ENCODE measurements at places on chromosomes 3 and 15. TPM values are rescaled to one million over a fixed set of nuclear protein-coding genes. Genes with fewer than 3 reads are reported as not detected.

DLEC1 gene
- 2.0 TPM for total RNA-seq

NRG4 gene
- not detected for total RNA-seq

IL20RB gene
- total RNA-seq = 1.6 TPM

ZBED2 gene
- not detected for total RNA-seq

GRCh38 chr3:13262493-13263211 is 157.5 kb downstream of the NUP210 start:
- H3K4me1 ChIP-seq = no peaks in the 10 kb centered on the region
- no peak overlapping the region for H3K27ac ChIP-seq
- no peak for DNase-seq
- no peak overlapping the region for H3K4me3 ChIP-seq

DNA sequence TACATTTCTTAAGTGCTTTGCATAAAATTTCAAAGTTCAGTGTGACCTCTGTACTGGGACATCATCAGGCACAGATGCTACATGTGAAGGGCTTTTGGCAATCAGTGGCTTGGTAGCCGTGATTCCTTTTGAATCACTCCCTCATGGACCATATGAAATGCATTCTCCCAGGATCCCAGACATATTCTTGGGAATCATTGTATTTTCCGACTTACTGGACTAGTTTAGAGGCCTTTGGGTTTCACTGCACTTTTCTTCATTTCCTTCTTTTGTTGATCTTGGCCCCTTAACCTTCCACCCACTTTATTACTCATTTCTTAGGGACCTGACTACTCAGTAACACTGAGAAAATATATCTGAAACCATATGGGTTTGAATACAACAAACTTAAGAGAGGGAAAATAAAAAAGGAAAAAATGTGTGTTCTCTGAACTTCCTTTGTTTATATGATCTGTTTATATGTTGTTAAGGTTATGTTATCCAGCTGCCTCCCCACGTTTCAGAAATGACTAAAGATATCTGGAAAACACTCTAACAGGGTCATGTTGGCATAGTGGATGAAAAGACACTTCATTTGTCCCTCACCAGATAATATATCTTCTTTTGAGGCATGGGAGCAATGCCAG is 35.1 kb downstream of the HMG20A start:
- DNase-seq = no peak
- no peaks in the 10 kb centered on the region for H3K36me3 ChIP-seq
- no peaks in the 10 kb centered on the region for H3K27me3 ChIP-seq
- no peaks in the 10 kb centered on the region for H3K4me1 ChIP-seq

DNA sequence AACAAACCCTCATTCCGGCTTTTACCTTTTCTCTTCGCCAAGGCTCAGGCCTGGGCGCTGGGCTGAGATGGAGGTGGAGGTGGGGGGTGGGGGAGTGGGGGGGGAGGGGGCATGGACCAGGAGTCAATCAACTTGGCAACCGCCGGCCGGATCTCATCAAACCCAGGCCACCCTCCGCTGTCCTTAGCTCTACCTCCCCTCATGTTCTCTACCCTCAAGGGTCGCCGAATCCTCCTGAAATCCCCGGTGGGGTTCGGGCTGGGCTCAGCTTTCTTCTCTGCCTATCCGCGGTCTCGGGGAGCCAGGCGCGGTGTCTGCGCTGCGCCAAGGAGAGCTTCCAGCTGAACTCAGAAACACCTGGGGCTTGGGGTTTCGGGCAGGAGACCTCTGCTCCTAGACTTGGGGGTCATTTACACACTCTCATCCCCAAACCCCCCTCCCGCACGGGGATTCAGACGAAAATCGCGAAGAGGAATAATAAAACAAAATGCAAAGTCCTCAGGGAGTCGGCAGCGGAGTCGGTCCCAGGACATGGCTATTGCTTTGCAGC is 2.5 kb downstream of the ONECUT1 start:
- no peaks in the 10 kb centered on the region for H3K36me3 ChIP-seq
- H3K27ac ChIP-seq = no peak overlapping the region
- H3K4me1 ChIP-seq = no peaks in the 10 kb centered on the region
- no peak overlapping the region for H3K4me3 ChIP-seq

DNA sequence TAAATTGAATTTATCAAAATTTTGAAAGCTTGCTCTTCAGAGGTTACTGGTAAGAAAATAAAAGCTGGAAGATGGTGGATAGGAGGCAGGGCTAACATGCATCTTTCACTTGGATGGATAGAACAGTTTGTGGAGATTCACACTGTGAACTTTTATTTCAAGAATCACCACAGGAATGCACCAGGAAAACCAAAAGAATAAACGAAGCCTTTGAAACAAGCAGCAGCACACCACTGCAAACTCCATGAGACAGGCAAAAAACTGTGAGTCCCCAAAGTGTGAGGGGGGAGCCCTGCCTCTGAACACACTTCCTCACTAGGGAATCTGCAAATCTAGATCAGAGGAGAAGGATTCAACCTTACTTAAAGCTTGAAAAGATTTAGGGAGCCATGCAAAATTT is 122.2 kb downstream of the RTP4 start:
- H3K36me3 ChIP-seq = no peaks in the 10 kb centered on the region
- H3K4me3 ChIP-seq = no peak overlapping the region
- H3K27ac ChIP-seq = no peak overlapping the region
- no peaks in the 10 kb centered on the region for H3K27me3 ChIP-seq

All from breast epithelium (tissue), 4 donors.